Gastroesophageal sphincter (tissue), 4 donors: ENCODE measurements at places on chromosomes 12 and 14. TPM values are rescaled to one million over a fixed set of nuclear protein-coding genes. Genes with fewer than 3 reads are reported as not detected.

Gene CLMN
- total RNA-seq: 3.8 TPM

Gene TAS2R50
- total RNA-seq: 3.0 TPM

Gene NOP9
- 24.4 TPM for total RNA-seq

Gene AGAP2
- 4.2 TPM for total RNA-seq

Gene CATSPERB
- 1.2 TPM for total RNA-seq

Gene CCDC197
- total RNA-seq: not detected

Gene SERPINA5
- 2.7 TPM for total RNA-seq

GRCh38 chr12:69578283-69578682, 7.0 kb upstream of the CCT2 start:
- peaks cover 28% of the 10 kb centered on the region for H3K36me3 ChIP-seq
- no peaks in the 10 kb centered on the region for H3K4me1 ChIP-seq
- H3K27ac ChIP-seq: no peak overlapping the region
- no peak overlapping the region for H3K4me3 ChIP-seq

GRCh38 chr14:53470351-53471043, 317.4 kb upstream of the DDHD1 start:
- H3K36me3 ChIP-seq: no peaks in the 10 kb centered on the region
- ATAC-seq: peak; percentile 85
- H3K4me1 ChIP-seq: peaks cover 4% of the 10 kb centered on the region
- H3K4me3 ChIP-seq: no peak overlapping the region
- H3K27ac ChIP-seq: peak overlapping the region; percentile 35

DNA sequence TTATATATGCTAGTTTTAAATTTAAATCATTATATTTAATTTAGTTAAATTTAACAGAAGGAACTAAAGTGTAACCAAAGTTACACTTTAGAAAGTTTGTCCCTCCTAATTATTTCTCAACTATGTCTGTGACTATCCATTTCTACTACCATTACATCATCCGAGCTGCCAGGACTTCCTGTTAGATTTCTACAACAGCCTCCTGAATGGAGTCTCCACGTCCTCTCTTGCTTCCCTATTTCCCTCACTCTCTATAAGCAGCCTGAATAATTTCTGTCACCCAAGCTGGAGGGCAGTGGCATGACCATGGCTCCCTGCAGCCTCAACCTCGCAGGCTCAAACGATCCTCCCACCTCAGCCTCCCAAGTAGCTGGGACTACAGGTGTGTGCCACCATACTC, 84.1 kb downstream of the TTC7B start:
- H3K4me1 ChIP-seq: no peaks in the 10 kb centered on the region
- no peaks in the 10 kb centered on the region for H3K27me3 ChIP-seq
- no peak for ATAC-seq
- H3K36me3 ChIP-seq: no peaks in the 10 kb centered on the region
- H3K27ac ChIP-seq: no peak overlapping the region

DNA sequence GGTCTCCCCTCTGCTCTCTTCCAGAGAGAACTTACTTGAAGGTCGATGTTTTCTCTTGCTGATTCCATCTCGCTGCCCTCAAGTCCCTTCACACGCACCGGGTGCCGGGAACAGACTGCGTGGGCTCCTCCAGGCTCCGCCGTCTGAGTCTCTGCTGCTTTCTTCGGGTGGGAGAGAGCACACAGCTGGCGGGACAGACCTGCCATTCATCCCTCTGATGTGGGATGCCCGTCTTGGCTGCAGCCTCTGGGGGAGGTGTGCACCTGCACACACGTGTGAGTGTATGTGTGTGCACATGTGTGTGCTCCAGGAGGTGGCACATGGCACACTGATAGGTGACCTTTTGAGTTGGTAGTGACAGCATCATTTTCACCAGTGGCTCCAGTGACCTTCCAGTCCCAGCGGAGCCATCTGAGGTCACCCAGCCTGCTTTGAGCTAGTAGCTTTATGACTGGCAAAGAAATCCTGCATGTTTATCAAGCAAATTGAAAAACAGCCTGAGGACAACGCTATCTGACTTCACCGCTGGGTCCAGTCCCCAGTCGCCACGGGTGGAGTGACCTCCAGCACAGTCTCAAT, at the start of gene NINJ2:
Gene NINJ2 (minus strand): TSS at position 153 of the 579 bp plus-strand sequence. CDS start 85 bp downstream, at position 68.
- ATAC-seq: peak; percentile 16
- no peaks in the 10 kb centered on the region for H3K27me3 ChIP-seq
- no peak within 1 kb of the TSS for H3K4me3 ChIP-seq
- H3K4me1 ChIP-seq: peaks cover 20% of the 10 kb centered on the region
- no peaks in the 10 kb centered on the region for H3K36me3 ChIP-seq

GRCh38 chr14:95541932-95542930, 7.4 kb downstream of the GLRX5 start:
- H3K4me3 ChIP-seq: no peak overlapping the region
- H3K4me1 ChIP-seq: no peaks in the 10 kb centered on the region
- no peak overlapping the region for H3K27ac ChIP-seq
- peaks cover 25% of the 10 kb centered on the region for H3K36me3 ChIP-seq

DNA sequence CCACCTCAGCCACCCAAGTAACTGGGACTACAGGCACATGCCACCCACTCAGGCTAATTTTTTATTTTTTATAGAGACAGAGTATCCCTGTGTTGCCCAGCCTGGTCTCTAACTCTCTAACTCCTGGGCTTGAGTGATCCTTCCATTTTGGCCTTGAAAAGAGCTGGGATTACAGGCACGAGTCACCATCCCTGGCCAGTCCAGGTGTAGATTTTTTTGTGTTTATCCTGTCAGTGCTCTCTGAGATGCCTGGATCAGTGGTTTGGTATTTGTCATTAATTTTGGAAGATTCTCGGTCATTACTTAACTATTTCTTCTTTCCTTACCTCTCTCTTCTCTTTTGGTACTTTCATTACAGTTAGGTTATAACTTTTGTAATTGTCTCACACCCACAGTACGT, 5.3 kb upstream of the HIF1A start:
- H3K27ac ChIP-seq: no peak overlapping the region
- H3K27me3 ChIP-seq: no peaks in the 10 kb centered on the region
- no peak overlapping the region for H3K4me3 ChIP-seq
- no peak for ATAC-seq

GRCh38 chr14:91041450-91041849, 19.0 kb downstream of the RPS6KA5 start:
- ATAC-seq: no peak
- no peak overlapping the region for H3K4me3 ChIP-seq
- no peaks in the 10 kb centered on the region for H3K36me3 ChIP-seq
- H3K4me1 ChIP-seq: peaks cover 3% of the 10 kb centered on the region

GRCh38 chr12:5022025-5022424, 21.7 kb upstream of the KCNA5 start:
- H3K27me3 ChIP-seq: peaks cover 17% of the 10 kb centered on the region
- H3K27ac ChIP-seq: no peak overlapping the region
- no peak for ATAC-seq
- H3K4me3 ChIP-seq: no peak overlapping the region

DNA sequence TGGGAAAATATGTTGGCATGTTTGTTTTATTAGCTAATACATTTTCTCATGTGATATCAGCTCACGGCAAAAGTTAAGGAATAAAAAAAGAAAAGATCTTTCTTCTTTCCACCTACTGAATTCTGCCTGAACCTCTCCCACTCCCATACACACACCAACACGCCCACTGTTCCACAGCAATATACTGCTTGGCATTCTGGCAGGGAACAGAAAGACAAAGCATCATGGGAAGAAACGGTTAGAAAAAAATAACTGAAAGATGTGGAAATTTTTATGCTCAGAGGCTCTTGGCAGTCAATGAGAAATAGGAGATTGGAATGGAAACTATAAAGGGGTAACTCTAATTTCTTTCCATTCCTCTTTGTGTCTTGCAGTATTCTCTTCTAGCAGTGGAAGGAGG, 268.5 kb downstream of the FOXG1 start:
- no peaks in the 10 kb centered on the region for H3K4me1 ChIP-seq
- no peak for ATAC-seq
- H3K36me3 ChIP-seq: no peaks in the 10 kb centered on the region
- no peak overlapping the region for H3K4me3 ChIP-seq
- H3K27me3 ChIP-seq: no peaks in the 10 kb centered on the region
- H3K27ac ChIP-seq: no peak overlapping the region

- no peaks in the 10 kb centered on the region for H3K4me1 ChIP-seq
- no peak overlapping the region for H3K4me3 ChIP-seq
- H3K27me3 ChIP-seq: no peaks in the 10 kb centered on the region
- no peak overlapping the region for H3K27ac ChIP-seq
Measured at GRCh38 chr12:84361651-84362551, 550.7 kb downstream of the SLC6A15 start.

DNA sequence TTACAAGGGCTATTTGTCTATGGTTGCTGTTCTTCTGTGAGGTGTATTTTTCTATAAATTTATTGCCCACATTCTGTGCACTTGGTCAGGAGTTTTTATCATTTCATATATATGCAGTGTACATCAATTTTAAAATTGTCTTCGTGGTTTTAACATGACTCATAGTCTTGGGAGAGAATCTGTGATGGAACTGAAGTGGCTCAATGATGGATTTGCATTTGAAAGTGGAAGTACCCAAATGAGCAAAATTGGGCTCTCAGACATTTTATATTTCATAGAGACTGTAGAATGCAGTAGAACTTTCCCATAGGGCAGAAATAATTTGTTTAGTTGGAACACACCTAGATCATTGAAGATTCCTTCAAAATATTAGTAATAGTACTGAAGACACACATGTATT, 1.9 kb upstream of the SCFD1 start:
- no peak overlapping the region for H3K4me3 ChIP-seq
- ATAC-seq: no peak
- H3K27ac ChIP-seq: no peak overlapping the region
- peaks cover 7% of the 10 kb centered on the region for H3K4me1 ChIP-seq
- H3K27me3 ChIP-seq: no peaks in the 10 kb centered on the region

GRCh38 chr12:65694130-65694529, 130.2 kb upstream of the HMGA2 start:
- H3K4me1 ChIP-seq: no peaks in the 10 kb centered on the region
- no peak overlapping the region for H3K4me3 ChIP-seq
- H3K36me3 ChIP-seq: no peaks in the 10 kb centered on the region

- H3K4me1 ChIP-seq: peaks cover 24% of the 10 kb centered on the region
- ATAC-seq: peak; percentile 75
- H3K27me3 ChIP-seq: no peaks in the 10 kb centered on the region
- no peak overlapping the region for H3K4me3 ChIP-seq
Measured at GRCh38 chr14:74141703-74142102, 56.9 kb downstream of the LIN52 start.

DNA sequence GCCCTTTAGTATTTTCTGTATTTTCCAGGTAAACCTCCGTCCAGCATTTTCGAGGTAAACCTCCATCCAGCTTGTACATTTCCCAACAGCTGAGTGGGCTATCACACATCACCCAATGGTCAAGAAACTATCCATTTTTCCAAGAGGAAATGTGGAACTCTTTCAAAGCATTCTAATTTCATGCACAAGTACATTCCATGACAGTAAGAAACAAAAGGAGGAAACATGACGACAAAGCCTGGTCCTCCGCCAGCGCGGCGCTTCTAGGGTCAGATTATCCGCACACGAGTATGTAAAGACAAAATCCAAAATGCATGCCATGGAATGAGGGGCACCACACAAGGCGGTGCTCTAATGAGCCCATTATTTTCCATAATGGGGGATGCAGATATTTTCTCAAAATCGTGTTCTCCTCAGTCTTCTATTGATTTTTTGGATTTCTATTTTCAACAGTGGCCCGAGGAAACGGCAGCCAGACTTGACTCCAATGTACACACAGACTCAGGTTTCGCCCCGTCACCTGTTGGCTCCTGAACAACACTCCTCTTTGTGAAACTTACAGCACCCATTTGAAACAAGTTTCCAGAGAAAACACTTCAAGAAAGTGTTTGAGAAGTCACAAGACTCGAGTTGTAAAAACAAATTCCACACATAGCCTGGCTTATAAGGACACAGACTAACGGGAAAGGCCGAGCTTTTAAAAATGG, 107.4 kb downstream of the PRICKLE1 start:
- ATAC-seq: peak; percentile 36
- H3K36me3 ChIP-seq: no peaks in the 10 kb centered on the region
- no peaks in the 10 kb centered on the region for H3K27me3 ChIP-seq
- no peaks in the 10 kb centered on the region for H3K4me1 ChIP-seq
- H3K4me3 ChIP-seq: peak overlapping the region; percentile 98

DNA sequence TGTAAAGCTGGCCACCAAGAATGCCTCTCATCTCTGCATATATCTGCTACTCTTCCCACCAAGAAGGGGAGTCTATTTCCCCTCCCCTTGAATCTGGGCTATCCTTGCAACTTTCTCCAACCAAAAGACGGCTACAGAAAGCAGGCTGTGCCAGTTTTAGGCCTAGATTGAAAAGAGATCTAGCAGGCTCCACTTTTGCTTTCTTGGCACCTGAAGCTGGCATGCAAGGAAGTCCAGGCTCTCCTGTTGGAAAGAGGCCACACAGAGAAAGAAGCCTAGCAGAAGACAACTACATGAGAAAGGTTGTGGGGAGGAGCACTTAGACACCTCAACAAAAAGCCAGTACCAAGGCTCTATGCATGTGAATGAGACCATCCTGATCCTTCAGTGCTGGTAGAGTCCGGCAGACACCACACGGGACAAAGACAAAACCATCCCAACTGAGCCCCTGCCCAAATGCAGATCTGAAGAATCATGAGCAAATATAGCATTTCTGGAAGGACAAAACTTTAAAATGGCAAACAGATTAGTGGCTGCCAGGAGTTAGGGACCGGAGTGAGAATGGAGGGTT, 68.0 kb downstream of the SPPL3 start:
- peaks cover 70% of the 10 kb centered on the region for H3K4me1 ChIP-seq
- H3K4me3 ChIP-seq: no peak overlapping the region
- ATAC-seq: no peak
- H3K36me3 ChIP-seq: no peaks in the 10 kb centered on the region
- no peaks in the 10 kb centered on the region for H3K27me3 ChIP-seq

DNA sequence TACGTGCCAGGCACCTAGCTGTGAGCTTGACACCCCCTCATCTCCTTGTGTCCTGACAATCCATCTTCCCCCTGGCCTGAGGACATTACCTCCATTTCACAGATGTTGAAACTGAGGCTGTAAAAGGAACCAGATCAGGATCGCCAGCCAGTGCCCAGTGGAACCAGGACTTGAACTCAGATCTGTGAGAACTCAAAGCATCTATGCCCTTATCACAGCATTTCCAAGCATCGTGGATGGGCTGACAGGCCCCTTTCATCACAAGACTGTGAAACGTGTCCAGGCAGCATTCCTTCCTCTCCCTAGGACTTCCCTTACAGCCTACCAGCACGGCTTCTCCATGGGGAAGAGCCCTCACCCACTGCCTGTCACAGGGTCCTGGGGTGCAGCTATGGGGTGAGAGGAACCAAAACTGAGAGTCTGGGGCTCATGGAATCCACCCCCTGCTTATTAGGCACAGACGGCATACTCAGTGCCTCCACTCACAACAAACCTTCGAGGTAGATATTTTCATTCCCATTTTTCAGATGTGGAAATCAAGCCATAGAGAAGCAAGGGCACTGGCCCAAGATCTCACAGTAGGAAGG, 26.9 kb downstream of the CMKLR1 start:
- no peaks in the 10 kb centered on the region for H3K36me3 ChIP-seq
- H3K4me3 ChIP-seq: no peak overlapping the region
- no peaks in the 10 kb centered on the region for H3K27me3 ChIP-seq
- H3K4me1 ChIP-seq: no peaks in the 10 kb centered on the region
- ATAC-seq: no peak
